ENCODE measurements at places on chromosomes 4 and X.

DNA sequence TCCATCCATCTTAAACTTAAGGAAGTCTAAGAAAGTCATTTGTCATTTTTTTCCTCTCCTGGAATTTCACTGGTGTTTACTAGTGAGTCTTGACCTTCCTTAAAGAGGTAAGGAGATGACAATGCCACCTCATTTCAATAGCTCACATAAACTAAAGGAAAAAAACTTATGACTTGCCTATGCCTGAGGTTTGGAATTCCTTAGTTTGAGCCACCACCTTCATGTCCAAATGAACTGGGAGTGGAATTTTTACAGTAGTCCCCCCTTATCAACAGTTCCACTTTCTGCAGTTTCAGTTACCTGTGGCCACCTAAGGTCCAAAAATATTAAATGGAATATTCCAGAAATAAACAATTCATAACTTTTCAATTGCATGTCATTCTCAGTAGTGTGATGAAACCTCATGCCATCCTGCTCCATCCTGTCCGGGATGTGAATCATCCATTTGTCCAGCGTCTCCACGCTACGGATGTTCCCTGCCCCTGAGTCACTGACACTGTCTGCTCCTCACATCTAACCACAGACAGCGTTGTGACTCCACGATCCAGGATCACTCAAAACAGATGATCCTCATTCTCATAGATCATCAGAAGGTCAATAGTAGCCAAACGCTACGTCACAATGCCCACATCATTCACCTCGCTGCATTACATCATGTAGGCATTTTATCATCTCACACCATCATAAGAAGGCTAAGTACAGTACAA, 177.4 kb downstream of the SH3KBP1 start:
- DNase-seq = no peak

- no peak for DNase-seq
Measured at GRCh38 chr4:93444860-93445259, 383.7 kb upstream of the ATOH1 start.

DNA sequence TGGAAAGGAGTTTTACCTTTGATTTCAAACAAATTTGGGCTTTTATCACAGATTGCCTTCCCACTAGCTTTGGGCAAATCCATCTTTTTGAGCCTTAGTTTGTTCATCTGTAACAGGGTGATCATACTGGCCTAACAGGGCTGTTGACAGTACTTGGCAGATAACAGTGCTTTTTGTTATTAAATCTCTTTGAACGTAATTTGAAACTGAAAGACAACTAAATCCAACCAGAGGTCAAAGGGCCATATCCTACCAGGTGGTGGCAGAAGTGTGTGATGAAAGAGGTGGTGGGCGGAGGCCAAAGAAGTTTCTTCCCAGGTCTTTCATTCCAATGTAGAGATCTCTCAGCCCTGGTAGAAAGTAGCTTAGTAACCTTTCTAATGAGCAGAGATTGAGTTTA, 35.2 kb upstream of the TADA2B start:
- DNase-seq = no peak

DNA sequence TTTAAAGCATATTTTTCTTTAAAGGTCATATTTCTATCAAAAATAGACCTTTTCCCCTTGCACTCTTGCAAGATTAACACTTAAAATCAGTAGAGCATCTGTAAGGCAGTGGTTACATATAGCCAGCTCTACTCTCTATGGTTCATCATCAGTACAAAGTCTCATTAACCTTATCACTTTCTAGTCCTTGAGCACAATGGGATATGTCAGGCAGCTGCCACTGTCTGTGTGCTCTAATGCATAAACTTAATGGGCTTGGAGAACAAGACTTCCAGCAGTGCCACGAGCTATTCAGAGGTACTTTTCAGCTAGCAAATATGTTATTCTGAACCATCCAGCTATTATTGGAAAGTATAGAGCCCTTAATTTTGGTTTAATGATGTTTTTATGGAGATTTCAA, 393.7 kb downstream of the GASK1B start:
- DNase-seq = no peak

DNA sequence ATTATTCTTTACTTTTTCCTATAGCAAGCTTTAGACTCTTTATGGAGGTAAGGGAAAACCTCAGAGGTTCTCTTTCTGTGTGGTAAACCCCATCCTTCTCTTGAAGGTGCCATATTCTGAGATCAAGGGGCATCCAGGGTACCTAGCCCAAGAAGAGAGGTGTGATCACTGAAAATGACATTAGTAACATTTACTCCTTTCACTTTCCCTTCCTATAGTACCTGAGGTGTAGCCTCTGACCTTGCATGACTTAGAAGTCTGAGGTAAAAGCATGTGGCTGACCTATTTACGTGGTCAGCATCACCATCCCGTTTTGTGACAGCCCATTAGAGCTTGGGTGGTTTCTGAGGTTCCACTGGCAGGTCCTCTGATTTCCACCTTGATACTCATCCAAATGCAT, 25.7 kb downstream of the SGMS2 start:
- no peak for DNase-seq

- no peak for DNase-seq
Measured at GRCh38 chr4:140395668-140396067, 22.2 kb downstream of the SCOC start.

- no peak for DNase-seq
Measured at GRCh38 chr4:120096508-120097297, 30.1 kb upstream of the MAD2L1 start.

DNA sequence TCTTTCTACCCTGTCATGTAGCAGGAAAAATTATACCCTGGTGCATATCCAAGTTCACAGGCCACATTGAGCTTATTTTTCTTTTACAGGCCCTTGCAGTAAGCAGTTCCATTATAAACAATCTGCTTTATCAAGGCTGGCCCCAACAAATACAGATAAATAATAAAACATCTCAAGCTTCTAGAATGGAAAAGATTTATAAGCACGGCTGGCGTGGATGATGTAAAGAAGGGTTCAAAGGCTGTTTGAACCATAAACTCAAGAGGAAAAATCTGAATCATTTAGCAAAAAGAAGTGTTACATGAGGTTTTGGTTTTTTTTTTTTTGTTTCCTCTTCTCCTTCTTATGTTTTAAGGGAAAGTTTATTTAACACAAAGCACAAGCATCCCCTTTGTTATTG, 109.7 kb downstream of the UNC5C start:
- no peak for DNase-seq

DNA sequence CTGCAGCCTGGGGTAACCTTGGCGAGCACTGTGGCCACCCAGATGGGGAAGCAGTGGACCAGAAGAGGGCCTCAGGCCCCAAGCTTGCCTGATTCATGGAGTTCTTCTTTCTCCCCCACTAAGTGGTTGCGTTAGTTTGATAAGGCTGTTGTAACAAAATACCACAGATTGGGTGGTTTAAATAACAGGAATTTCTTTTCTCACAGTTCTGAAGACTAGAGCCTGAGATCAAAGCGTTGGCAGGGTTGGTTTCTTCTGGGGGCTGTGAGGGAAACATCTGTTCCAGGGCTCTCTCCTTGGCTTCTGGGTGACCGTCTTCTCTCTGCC, 105.7 kb upstream of the GATB start:
- peak; percentile 42 for DNase-seq

DNA sequence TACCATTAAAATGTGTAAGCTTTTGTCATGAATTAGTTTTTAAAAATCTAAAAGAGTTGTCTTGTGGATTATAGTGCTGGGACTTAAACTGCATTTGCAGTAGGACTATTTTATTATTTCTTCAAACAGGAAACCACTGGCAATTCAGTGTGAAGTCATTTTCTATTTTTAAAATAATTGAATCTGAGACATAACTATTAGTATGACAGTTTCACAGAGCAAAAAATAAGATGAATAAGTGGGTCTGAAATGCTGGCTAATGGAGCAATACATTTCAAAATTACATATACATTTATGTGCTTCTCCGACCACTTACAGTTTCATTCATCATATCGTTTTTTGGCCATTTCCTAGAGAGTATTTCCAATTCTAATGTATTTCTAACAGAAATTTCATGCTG, 75.3 kb upstream of the RAPGEF2 start:
- no peak for DNase-seq

DNA sequence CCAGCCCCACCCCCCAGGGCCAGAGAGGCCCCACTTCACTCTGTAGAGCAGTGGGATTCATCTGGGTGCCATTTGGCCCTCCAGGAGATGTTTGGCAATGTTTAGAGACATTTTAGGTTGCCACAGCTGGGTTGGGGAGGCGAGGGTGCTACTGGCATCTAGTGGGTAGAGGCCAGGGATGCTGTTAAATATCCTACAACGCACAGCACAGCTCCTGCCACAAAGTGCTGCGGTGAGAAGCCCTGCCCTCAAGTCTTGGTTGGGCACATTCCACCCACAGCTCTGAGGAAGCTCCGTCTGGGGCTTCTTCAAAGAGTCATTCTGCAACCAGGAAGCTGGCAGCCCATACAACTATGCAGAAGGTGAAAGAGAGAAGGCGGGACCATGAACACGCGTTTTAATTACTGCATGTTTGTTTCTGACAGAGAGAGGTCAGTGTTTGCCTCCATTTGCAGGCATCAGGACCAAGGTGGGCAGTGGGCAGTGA, 48.1 kb upstream of the FAM9C start:
- DNase-seq = peak; percentile 45

DNA sequence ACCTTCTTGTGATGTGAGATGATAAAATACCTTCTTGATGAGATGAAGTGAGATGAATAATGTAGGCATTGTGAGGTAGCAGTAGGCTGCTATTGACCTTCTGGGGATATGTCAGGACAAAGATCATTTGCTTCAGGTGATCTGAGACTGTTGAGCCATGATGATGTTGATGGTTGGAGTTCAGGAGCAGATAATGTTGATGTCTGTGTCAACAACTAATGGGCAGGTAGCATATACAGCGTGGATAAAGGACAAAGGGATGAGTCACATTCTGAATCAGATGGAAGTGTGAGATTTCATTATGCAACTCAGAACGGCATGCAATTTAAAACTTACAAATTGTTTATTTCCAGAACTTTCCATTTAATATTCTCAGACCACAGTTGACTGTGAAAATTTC, 57.3 kb downstream of the RAP1GDS1 start:
- no peak for DNase-seq

GRCh38 chr4:82678051-82678450, 116.3 kb upstream of the TMEM150C start:
- no peak for DNase-seq

GRCh38 chr4:47913330-47913729, 1.1 kb downstream of the NFXL1 start:
- DNase-seq = peak; percentile 33

GRCh38 chr4:71251261-71251660, 87.6 kb upstream of the SLC4A4 start:
- no peak for DNase-seq

GRCh38 chr4:76488888-76489685, 54.1 kb downstream of the SHROOM3 start:
- no peak for DNase-seq

- no peak for DNase-seq
Measured at GRCh38 chr4:104642521-104642920, 147.8 kb upstream of the CXXC4 start.

DNA sequence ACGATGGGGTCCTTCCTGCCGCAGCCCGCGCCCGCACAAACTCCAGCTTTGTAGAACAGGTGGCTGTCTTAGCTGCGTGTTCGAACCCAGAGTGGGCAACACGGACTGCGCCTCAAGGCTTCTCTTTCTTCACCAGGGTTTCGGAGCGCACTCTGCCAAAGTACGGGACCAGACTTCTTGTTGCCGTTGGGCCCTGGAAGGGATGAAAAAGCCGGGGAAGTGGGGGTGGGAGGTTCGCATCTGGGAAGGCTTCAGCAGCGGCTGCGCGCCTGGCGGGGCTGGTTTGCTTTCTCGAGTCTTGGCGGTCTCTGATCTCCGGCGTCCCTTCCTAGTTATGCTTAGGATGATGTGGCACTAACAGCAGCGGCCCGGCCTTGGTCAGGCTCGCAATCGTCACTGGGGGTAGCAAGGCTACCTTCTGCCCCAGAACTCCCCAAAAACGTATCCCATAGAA, 673 bp downstream of the PARM1 start:
- DNase-seq = no peak

DNA sequence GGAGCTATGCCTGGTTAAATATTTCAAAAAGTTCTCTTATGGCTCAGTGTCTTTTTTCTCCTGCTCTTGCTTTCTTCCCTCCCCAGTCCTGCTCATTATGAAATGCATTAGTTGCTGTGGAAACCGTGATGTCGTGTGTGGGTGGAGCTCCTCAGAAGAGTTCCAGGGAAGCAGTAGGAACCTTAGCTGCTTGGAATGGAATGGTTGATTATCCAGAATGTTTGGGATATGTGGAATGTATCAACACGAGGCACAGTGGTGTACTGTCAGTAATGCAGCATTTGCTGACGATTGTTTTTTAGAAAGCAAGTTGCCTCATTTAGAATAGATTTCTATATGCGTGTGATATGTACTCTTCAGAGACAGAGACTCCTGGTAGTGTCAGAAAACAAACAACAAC, 333.2 kb downstream of the ARHGAP10 start:
- no peak for DNase-seq

- no peak for DNase-seq
Measured at GRCh38 chr4:184402740-184403383, 71.5 kb downstream of the IRF2 start.

DNA sequence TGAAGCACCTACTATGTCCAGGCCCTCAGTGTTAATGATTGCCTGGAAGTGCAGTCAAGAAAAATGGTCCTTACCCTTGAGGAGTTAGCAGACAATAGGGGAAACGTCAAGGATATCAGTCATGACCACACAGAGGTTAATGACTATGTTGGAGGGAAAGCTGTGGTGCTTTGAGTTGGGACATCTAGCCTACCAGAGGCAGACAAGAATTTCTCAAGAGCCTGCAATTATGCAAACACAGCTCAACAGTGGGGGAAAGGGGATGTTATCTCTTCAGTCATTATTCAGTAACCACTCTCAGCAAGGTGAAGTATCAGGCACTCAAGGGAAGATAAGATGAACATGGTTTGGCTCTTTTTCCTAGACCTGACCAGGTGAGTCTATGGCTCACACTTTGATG, 7.0 kb upstream of the FGFBP1 start:
- DNase-seq = peak; percentile 73

DNA sequence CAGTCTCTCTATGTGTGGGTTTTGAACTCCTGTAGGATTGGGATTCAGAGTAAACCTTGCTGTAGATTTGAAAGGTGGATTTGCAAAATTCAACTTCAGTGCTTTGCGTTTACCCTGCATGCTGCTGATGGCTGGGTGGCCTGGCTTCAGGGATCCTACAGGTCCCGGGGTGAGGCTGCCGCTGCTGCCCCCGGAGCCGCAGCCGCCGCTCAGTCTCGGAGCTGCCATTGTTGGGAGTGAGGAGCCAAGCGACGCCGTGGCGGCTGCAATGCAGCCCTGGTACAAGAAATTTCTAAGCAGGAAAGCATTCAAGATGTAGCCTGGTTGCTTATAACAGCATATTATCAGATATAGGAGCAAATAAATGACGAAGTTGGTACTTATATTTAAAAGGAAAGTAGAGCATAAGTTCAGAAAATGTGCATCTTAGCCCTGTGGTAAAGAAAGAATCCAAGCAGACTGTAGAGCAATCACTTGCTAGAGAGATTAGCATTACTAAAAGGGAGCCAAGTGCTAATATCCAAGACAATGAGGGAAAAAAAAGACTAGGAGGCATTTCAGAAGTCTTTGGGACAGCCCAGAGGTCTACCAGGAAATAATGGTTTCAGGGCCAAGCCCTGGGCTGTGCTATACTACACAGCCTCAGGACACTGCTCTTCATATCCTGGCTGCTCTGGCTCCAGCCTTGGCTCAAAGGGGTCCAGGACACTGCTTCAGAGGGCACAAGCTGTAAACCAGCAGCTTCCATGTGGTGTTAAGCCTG, 36.9 kb upstream of the CHIC1 start:
- DNase-seq = no peak

- DNase-seq = no peak
Measured at GRCh38 chr4:170705907-170706306, 616.2 kb upstream of the AADAT start.

GRCh38 chrX:134749706-134750445, 91.6 kb upstream of the PLAC1 start:
- DNase-seq = no peak

- no peak for DNase-seq
Measured at GRCh38 chrX:116135277-116135676, 35.3 kb upstream of the AGTR2 start.

Data from hematopoietic multipotent progenitor cell treated with erythropoietin and hydrocortisone succinate and interleukin-3 and kit ligand, for 6 days (in vitro differentiated cells).